ENCODE measurements at places on chromosomes 13 and 19.

DNA sequence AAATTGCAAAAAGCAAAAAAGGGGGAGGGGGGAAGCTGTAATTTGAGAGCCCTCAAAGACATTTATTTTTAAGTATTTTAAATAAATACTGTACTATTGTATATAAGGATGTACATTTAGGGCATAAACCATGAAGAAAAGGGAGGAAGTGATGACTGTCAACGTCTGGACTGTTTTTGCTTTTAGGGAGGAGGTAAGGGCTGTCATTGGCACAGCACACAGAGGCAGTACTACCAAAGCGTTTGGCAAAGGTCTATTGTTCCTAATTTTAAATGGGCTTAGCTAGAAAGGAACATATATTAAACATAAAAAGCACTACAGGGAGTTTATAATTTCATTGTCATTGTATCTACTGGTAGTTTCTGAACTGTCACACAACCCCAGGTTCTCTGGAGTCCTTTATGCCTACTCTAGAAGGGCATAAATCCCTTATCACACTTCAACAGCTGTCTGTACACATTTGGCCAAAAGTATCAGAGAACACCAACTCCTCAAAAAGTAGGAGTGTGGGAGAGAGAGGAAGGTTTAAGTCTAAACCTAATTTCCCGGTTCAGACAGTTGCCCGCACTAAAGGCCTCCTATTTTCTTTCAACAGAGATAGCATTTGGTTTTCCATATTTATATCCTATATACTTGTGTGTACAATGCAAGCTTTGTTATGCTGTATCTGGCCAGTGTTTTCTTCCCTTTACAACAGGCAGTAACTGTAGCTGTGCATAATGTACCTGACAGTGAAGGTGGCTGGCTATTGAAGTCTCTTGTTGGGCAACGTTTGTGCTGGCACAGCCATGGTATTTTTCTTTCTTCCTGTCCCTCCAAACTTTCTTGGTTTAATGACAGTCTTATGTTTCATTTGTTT lies 406.2 kb downstream of the KLF5 start:
- DNase-seq: no peak

DNA sequence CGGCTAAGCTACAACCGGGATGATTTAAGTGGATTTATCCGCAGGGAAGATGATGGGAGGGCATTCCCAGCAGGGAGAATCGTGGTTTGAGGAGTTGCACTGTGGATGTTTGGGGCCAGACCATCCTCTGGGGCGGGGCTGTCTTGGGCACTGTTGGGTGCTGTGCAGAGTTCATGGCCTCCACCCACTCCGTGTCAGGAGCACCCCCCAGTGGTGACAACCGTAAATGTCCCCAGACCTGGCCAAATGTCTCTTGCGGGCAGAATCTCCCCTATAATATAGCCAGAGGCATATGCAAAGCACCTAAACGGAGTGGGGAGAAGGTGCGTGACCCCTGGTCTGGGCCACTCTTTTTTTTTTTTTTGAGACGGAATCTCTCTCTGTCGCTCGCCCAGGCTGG lies 40.2 kb downstream of the SMIM24 start:
- DNase-seq: peak; percentile 23

DNA sequence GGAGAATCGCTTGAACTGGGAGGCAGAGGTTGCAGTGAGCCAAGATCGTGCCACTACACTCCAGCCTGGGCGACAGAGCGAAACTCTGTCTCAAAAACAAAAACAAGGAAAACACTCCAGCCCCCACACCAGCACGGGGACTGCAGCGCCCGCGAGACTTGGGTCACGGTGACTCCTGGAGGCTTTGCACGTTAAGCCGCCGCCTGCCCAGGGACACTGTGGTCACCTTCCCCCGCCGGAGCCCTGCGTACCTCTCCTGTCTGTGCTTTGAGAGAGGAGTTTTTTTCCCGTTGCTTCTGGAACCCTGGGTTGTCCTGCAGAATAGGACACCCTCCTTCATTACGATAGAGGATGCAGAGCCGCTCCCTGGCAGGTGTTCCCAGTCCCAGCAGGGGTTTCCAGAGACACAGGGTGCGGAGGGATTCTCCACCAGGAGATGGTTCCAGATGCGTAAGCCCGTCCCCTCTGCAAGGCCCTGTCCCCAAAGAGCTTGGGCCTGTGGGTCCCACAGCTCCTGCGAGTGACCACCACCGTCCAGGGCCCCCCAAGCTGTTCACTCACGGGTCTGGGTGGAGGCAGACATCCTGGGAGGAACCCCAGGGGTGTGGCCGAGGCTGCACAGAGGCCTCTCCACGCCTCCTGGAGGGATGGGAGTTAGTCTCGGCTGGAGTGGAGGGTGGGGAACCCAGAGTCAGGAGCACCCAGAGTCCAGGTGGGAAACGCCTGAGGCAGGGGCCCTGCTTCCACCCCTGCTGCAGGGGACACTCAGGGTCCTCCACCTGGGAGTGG lies 42.8 kb upstream of the NDUFS7 start:
- no peak for DNase-seq

GRCh38 chr13:44435919-44436510 lies 62.4 kb downstream of the SERP2 start:
- no peak for DNase-seq

DNA sequence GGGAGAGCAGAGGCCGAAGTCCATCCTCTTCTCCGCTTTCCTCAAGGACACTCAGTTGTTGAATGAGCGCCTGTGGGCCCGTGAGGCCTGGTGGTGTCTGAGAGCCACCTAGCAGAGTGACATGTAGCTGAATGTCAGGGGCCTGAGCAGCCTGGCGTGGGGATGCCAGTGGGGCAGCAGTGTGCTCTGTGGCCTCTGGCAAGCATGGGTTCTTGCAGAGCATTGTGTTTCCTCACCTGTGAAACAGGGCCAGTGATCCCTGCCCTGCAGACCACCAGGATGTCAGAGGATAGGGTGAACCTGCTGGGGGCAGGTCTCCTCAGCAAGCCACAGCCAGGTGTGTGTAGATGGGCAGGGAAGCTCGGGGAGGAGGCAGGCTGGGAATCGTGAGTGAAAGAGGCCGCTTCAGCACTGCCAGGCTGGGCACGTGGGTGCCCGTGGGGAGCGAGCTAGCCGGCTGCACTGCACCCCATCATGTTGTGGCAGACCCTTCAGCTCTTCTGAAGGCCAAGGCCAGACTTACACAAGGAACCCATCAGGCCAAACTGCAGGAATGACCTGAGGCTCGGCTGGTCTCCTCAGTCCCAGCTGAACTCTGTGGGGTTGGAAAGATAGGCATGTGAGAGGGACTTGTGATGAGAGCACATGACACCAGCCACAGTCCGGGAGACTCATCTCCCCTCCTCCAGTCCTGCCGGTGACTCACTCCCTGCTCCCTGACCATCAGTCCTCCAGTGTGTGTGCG lies 5.0 kb downstream of the PPP1R37 start:
- DNase-seq: no peak

GRCh38 chr13:108408672-108409071 lies 139.2 kb downstream of the TNFSF13B start:
- DNase-seq: no peak

- DNase-seq: no peak
These were observed 12.4 kb upstream of the RANBP3 start for GRCh38 chr19:5990289-5990797.

GRCh38 chr13:59843040-59843439 lies 320.7 kb downstream of the DIAPH3 start:
- no peak for DNase-seq

- DNase-seq: no peak
These were observed 11.3 kb downstream of the IQCN start for GRCh38 chr19:18262917-18263316.

- DNase-seq: no peak
These were observed 8.0 kb downstream of the C19orf25 start for GRCh38 chr19:1471010-1471514.

DNA sequence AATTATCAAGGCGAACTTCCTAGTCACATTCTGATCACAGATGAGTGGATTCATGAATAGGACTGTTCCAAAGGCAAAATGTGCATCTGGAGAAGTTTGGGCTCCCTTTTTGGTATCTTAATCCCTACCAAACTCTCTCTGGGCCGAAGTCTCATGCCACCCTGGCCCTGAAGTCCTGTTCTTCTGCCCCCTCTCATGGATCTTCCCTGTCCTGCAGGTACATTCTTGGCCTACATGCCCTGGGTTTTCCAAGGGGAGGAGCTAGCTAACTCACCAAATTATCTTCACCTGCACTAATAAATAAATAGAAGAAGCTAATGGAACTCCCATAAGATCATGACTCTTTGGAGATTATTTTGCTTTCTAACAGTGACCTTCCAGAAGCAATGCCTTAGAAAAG lies 50.3 kb downstream of the SERTM1 start:
- no peak for DNase-seq

GRCh38 chr19:3547301-3547731 lies 8.3 kb downstream of the TEKTIP1 start:
- no peak for DNase-seq

DNA sequence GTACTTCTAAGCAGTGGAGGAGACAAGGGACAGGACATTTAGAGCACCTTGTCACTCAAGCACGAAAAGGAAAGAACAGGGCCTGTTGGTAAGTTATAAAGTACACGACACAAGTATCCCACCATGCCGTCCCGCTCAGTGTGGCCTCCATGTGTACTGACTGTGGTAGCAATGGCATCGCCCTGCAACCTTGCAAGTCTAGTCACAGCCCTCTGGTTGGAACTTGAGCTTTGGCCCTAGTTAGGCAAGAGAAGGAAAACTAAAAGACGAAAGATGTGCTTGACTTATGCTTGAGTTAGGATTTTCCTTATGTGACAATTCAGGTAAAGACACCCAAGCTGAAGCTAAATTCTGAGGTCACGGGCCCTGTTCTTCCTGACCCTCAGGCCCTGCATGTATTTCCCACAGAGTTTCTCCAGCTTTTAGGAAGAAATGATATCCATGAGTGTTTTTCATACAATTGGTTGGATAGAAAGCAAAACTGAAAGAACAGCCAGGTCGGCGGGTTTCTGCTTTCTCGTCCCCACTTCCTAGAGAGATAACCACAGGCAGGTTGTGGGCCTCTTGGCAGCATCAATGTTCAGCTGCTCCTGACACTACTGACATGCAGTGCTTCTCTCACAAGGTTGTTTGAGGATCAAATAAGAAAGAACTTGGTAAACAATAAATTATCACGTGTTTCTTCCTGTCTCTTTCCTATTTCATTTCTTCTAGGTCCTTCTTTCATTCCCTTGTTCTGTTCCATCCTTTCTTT lies 216.2 kb downstream of the IRS2 start:
- no peak for DNase-seq

GRCh38 chr13:113919761-113920559 lies 53.9 kb downstream of the C13orf46 start:
- DNase-seq: no peak

DNA sequence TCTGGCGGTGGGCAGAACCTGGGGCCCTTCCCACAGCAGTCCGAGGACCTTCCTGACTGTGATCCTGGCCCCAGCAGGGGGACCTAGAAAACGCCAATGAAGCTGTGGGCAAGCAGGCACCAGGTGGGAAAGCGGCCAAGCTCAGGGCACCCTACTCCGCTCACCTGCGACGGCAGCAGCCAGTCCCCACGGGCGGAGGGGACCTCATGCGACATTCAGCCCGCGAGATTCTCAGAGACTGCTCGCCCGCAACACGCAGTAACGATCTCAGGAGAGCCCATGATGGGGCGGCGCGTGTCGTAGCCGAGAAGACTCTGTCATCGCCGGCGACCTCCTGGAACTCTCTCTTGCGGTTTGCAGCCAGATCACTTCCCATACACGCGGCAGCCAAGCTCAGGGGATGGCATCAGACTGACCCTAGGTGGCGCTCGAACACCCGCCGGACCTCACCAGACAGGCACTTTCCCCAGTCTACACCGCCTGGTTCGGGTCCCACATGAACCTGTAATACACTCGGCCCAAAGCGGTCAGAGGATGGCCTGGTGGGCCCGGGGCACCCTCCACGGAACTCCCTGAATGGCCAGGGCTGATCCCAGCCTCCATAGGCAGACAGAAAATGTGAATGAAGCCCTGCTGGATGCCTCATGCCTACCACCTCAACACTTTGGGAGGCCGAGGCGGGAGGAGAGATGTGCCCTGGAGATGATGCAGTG lies 26.5 kb downstream of the MAN2B1 start:
- DNase-seq: peak; percentile 75

GRCh38 chr19:47613165-47614020 lies 4.5 kb downstream of the BICRA start:
- no peak for DNase-seq

DNA sequence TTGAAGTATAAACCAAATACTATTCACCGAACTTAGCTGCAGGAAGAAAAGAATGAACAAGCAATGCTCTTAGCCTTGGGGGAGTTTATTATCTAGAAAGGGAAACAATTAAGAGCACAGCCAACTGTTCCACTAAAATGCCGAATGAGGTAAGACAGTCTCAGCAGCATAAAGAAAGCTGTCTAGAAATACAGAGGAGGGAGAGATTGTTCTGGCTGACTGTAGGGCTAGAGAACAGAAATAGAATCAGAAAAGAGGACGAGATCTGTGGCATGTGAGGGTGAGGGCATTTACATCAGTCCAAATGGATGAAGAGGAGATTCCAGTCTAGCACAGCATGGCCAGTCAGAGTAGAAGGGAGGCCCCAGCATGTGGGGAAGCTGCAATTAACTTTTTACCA lies 56.8 kb upstream of the TNFRSF19 start:
- DNase-seq: no peak

- no peak for DNase-seq
These were observed 3.1 kb downstream of the EFNB2 start for GRCh38 chr13:106532111-106532929.

DNA sequence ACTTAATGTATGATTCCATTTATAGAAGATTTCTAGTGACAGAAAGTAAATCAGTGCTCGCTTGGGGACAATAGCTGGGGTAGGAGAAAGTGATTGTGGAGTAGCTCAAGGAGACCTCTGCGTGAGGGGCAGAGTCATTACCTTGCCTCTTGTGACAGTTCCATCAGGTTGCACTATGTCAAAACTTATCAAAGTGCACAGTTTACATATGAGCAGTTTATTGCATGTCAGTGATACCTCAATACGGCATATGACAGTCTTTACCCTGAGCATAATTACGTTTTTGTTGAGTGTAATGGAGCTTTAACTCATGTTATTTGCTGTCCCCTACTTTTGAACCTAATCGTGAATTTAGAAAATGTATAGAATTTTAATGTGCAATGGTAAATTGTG lies 15.0 kb downstream of the ARHGEF7 start:
- DNase-seq: no peak

DNA sequence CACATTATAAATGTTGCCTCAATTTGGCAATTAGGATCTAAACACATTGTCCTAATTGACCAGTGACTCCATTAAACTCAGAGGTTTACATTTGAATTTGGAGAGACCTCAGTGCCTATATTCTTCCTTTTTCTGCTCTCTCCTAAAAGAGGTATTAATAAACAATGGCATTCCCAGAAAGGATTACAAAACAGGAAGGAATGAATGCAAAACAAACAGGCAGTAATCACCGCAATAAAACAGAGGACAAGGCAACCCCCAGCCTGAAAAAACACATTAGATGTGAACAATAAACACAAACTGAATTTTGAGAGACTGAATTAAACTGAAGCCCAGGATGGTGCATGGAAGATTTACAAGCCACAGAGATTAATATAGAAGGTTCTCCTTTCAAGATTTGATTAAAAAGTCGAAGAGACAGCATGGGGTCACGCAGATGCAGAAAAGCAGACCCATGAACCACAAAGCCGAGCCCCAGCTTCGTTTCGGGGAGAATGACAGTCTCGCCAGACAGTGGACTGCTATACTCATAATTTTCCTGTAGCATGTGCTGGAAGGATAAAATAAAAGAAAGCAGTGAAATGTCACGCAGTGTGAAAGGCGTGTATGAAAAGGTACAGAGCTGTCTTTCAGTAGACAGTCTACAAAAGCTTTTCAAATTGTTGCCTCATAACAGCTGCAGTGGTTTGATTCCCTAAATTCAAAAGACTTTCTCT lies 503.0 kb downstream of the LIG4 start:
- no peak for DNase-seq

- no peak for DNase-seq
These were observed 30.9 kb downstream of the RNASEH2B start for GRCh38 chr13:50940509-50940908.

All from stimulated activated CD4-positive, alpha-beta T cell treated with anti-CD3 and anti-CD28 coated beads, Interleukin-15, amount 100 ng/mL, for 1 hour (primary cell).